ENCODE measurements at places on chromosomes 5 and 9.

DNA sequence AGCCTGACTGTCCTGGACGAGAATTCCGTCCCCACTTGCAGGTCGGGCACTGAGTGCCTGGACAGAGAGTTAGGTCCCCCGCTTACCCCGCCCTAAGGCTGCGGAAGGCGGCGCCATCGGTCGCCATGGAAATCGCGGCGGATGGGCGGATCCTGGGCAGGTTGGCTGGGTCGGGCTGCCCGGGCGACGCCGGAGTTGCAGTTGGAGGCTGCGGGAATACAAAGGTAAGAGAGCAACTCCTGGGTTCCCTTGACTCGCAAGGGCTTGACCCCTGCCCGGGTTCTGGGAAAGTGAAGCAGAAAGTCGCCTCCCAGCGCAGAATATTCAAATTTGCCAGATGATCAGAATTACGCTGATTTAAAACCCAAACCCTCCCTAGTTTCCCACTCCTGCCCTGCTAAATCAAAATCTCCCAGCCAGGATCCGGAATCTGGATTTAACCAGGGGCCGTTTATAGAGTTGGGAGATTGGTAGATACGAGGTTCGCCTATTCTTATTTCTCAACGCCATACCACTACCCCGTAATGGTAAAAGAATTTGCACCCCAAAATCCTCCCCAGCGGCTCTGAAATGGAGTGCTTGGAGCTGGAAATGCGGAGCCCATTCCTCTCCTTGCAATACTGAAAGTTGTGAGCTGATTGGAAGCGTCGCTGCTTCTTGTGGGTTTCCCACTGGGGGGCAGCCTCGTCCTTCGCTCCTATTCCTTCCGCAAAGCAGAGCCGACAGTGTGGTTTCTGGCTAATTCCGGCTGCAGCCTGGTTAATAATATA, 156.4 kb upstream of the RASEF start:
- peak; percentile 47 for DNase-seq

GRCh38 chr5:144183254-144183889, 12.7 kb downstream of the KCTD16 start:
- no peak for DNase-seq

DNA sequence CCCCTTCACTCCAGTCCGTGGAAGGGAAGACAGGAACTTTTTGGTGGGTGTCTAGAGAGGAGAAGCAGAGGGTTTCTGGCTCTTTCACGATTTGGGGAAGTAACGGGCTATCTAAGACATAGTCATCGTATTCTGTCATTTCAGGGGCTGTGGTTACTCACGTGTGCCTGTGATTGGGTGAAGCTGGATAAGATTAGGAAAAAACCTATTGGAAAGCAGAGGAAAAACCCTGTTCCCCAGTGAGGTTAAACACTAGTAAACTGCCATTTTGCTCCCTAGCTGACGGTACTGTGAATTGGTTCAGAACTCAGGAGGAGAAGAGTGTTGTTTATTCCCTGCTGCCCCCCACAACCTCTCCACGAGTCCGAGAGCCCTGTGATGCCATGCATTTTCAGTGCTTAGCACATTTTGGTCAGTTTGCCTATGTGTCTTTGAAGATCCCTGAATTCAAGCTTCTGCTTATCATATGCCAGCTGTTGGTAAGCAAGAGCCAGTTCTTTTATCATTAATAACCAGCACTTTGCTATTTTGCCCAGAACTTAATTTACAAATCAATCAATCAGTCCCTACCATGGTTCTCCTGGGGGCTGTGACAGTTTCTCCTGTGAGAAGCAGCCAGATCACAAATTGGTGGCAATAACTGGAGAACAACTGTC, 45.1 kb upstream of the ROR2 start:
- DNase-seq: no peak

DNA sequence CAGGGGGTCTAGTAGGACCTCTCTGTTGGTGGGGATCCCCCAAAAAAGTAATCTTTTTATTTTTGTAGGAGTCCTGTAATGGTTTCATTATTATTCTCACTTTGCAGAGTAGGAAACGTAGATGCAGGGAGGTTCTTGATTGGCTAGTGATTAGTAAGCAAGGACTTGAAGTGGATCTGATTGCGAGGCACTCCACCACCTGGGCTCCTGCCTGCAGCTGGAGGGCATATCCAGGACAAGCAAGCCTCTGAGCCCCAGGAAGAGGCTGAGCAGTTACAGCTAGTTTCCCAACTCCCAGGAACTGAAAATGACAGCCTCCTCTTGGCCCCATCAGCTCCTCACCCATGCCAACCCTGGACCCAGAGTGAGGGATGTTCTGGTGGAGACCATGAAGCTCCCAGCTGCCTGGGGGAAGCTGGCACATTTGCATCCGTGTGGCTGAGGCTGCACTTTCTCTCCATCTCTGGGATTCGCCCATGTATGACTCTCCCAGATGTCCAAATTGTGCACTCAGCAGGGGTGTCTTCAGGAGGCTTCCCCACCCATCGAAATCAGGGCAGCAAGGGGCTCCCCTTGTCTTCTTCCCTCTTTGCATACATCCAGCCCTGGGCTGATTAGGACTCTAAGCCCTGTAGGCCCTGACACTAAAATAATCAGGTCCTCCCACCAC, 10.2 kb downstream of the KCNIP1 start:
- DNase-seq: no peak

DNA sequence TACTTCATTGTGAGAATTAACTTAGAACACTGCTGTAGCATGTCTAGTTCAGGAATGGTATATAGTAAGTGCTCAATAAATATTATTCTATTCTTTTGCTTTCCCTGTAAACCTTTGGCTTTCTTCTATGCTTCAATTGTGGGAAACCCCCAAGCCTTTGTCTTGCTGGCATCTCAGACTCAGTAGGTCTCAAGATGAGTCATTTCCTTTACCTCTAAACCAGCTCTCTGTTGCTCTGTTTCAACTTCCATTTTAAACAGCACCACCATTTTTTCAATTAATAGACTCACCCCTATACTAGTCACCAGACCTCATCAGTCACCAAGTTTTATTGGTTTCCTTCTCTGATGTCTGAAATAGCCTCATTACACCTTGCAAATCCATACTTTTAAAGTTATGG, 43.5 kb downstream of the DMAC1 start:
- DNase-seq: no peak

- no peak for DNase-seq
Measured at GRCh38 chr5:140443-140829, 48.5 kb downstream of the PLEKHG4B start.

DNA sequence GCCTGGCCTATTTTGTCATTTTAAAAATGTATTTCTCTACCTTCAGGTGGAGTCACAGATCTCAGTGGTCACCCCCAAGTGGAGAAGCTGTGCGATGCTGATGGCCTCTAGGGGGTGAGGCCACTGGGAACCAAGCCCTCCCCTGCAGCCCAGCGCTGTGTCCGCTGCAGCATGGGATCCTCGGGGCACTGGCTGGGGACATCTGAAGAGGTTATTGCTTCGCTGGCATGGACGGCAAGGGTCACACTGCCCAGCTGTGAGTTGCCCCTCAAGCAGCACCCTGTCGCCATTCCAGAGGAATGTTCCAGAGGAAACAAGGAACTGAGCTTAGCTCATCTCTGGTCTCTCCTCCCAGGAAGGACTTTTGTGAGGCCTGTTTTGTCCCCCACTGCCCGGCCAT, 119.6 kb upstream of the S1PR3 start:
- no peak for DNase-seq

GRCh38 chr5:33102551-33102950, 338.2 kb upstream of the TARS1 start:
- DNase-seq: no peak

DNA sequence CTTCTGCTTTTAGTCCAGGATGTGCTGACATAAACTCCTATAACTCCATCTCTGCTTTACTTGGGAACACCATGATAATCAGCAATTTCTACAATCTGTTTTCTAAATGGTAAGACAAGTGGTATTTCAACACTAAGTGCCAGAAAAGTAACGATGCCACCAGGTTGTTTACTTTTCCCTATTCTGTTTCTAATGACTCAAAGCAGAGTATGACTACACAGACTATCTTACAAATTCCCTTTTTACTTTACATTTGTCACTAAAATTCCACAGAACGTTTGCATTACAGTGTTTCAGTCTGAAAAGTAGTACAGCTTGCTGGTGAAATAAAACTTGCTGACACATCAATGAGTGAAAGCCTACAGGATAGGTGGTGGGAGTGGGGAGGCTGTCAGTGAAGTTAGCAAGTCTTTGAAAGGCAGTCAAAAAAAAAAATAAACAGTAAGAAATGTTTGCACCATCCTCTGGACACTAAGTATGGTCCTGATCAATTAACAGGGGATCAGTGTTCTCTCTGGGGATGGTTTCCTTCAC, 186.5 kb downstream of the LURAP1L start:
- no peak for DNase-seq

DNA sequence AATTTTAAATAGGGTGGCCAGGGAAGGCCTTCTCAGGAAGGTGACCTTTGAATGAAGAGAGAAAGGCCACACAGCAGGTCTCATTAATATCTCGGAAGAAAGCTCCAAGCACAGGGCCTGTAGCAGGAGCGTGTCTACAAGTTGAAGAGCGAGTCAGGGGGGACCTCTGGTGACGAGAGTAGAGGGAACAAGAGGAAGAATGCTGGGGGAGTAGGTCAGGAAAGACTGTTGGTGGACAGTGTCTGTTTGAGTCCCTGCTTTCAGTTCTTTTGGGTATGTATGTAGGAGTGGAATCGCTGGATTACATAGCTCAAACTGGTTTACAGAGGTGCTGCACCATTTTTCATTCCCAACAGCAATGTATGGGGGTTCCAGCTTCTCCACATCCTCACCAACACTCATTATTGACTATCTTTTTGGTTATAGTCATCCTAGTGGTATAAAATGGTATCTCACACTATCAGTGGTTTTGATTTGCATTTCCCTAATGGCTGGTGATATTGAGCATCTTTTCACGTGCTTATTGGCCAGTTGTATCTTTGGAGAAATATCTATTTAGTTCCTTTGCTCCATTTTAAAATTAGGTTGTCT, 55.8 kb downstream of the NUP214 start:
- no peak for DNase-seq

- DNase-seq: no peak
Measured at GRCh38 chr9:94150890-94151650, 66.8 kb downstream of the PTPDC1 start.

GRCh38 chr5:618450-618849, 6.3 kb downstream of the CEP72 start:
- no peak for DNase-seq

DNA sequence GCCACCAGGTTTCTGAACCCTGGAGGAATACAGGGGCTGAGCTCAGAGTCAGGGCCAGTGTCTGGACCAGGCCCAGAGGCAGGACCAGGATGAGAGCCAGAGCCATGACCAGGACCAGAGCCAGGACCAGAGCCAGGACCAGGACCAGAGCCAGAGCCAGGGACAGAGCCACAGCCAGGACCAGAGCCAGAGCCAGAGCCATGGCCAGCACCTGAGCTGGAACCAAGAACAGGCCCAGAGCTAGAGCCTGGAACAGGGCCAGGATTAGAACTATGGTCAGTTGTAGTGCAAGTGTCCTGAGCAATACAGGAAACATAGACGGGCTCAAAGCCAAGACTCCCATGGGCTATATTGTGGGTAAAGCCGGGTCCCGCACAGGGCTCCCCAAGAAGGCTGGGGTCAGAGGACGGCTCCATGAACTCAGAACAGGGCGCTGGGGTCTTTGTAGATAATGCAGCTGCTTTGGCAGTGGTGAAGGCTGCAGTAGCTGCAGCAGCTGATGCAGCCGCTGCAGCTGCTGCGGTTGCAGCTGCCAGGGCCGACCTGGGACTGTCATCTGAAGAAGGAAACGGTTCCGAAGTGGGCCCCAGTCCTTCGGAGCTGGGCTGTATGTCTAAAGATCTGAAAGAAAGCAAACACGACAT, 559 bp downstream of the SPAG8 start:
- no peak for DNase-seq

GRCh38 chr9:115164511-115164974, 46.6 kb upstream of the TNC start:
- peak; percentile 94 for DNase-seq

DNA sequence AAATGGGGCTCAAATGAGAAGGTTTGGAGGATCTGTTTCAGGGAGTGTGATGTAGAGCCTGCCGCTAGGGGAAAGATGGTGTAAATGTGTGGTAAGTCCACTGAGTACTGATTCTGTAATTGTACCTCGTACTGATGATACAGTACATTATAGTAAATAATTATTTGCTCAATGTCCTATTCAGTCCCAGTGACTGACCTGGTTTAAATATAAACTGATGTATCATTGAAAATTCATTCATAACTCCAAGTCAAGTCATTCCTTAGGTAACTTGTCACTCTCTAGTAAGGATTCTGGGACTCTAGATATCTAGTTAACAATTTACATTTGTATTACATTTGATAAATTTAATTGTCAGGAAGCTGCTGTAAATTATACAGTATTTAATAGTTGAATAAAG, 667.3 kb downstream of the DTWD2 start:
- no peak for DNase-seq

- no peak for DNase-seq
Measured at GRCh38 chr9:4833781-4834560, 41.2 kb downstream of the RCL1 start.

DNA sequence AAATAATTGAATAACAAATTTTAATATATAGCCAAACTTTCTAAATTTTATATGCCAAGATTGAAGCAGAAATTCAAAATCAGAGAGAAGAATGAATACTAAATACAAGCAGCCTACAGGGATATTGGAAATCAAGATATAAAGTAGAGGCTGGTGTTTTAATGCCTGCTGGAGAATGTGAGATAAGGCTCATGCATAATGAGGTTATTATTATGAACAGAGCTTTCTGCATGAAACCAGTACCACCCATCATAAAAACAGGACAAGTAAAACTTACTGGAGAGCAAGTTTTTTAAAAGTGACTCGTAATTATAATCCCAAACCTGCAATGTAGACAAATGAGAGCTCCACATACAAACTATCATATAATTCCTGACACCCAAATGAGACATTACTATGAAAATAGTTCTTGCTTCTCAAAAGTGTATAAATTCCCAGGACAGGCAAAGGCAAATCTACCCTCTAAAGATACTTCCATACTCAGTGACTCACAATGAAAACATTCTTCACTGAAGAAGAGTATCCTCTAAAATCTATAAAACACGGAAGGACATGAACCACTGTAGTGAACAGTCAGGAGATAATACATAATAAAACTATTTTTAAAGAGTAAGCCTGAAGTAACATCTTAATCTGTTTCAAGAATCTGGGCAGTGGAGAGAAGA, 532.0 kb upstream of the GRAMD2B start:
- DNase-seq: no peak

DNA sequence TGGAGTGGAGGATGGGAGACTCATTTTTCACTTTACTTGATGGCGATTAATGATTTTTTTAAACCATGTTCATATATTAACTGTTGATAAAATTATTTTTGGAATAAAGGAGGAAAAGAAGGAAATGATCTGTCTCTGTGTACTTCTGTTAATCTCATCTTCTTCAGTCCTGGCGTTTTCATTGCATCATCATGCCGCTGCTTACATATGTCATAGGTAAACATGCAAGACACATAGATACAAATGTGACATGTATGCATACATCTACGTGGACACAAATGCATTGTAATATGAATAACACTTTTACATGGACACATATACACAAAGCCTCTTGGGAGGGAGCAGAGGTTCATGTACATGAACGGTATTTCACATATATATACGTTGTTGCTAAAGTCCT, 10.0 kb downstream of the TMEM174 start:
- DNase-seq: no peak

Data from HCT116 (cell line).